Tibial artery (tissue), 4 donors: ENCODE measurements at places on chromosomes 5 and 9.

GRCh38 chr9:8872802-8873201 is 1073.2 kb upstream of the DMAC1 start:
- no peak for DNase-seq

GRCh38 chr5:36060420-36060887 is 6.2 kb downstream of the UGT3A2 start:
- DNase-seq = no peak

GRCh38 chr5:88672644-88673252 is 210.2 kb downstream of the MEF2C start:
- DNase-seq = no peak

DNA sequence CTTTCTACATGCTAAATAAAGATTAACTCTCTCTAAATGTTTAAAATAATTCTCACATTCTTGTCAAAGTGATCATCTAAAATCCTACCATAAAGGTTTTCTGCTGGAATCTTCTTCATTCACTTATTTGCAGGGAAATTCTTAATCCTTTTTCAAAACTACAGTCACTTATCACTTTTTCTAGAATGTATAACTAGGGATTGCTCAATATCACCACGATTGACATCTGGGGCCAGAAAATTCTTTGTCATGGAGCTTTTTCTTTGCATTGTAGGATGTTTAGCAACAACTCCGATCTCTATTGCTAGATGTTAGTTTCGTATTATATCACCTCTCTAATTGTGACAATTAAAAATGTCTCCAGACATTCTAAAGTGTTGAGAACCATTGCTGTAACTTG is 344.9 kb upstream of the PIK3R1 start:
- no peak for DNase-seq

GRCh38 chr9:13665418-13666066 is 386.1 kb upstream of the MPDZ start:
- DNase-seq = no peak

- no peak for DNase-seq
Observed at GRCh38 chr5:145737578-145737977, 97.6 kb downstream of the PRELID2 start.

- DNase-seq = peak; percentile 39
Observed at GRCh38 chr5:144205141-144205551, 34.5 kb downstream of the KCTD16 start.

DNA sequence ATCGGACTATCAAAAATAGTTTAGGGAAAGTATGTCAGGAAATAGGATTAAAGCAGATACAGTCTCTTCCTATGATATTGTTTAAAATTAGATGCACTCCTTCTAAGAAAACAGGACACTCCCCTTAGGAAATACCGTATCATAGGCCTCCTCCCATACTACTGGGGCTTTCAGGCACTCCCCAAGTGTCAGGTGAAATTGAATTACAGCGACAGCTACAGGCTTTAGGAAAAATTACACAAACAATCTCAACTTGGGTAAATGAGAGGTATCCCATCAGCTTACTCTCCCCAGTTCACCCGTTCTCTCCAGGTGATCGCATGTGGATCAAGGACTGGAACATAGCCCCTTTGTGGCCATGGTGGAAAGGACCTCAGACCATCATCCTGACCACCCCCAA is 110.4 kb upstream of the EPB41L4A start:
- DNase-seq = no peak

- DNase-seq = no peak
Observed at GRCh38 chr5:162591724-162592123, 524.2 kb downstream of the GABRG2 start.

DNA sequence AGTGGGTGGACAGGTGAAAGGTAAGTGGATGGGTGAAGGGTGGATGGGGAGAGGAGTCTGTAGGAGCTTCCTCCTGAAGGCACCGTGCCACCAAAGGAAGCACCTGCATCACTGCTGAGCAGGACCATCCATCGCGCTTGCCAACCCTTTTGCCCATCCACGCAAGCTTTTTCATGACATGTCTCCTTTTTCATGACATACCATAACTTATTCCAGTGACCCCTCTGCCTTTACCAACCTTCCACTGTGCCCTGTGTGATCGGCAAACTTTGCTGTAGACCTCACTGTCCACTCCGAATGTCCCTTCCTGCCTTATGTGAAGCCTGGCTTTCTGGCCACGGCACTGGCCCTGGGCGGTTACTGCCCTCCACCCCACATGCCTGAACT is 13.4 kb downstream of the FLT4 start:
- DNase-seq = no peak

GRCh38 chr5:165630261-165630778 is 2124.9 kb downstream of the MAT2B start:
- DNase-seq = no peak

DNA sequence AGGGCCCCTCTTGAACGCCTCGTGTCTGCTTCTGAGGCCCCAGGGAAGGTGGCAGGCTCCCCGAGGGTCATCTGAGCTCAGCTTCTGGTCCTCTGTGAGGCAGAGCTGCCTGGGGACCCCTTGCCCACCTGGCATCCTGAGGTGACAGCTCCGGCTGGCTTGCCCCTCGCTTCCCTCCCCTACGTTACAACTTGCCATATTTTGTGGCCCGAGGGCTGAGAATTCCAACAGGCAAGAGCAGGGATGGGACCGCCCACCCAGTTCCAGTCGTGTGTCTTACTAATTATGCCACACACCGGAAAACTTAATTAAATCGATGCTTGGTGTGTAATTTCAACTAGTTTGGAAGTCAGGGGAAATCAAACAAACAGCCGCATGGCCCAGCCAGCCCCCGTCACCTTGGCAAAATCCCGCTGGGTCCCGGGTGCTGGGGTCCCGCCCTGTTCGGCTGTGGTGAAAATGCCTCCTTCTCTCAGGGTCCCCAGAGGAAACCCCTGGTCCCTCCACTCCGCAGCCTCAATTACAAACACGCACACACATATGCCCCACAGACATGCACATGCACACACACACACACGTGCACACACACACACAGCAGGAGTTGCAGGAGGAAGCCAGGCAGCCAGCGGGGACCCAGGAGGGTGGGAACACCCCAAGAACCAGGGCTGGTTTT is 221.0 kb upstream of the IER5L start:
- DNase-seq = no peak

DNA sequence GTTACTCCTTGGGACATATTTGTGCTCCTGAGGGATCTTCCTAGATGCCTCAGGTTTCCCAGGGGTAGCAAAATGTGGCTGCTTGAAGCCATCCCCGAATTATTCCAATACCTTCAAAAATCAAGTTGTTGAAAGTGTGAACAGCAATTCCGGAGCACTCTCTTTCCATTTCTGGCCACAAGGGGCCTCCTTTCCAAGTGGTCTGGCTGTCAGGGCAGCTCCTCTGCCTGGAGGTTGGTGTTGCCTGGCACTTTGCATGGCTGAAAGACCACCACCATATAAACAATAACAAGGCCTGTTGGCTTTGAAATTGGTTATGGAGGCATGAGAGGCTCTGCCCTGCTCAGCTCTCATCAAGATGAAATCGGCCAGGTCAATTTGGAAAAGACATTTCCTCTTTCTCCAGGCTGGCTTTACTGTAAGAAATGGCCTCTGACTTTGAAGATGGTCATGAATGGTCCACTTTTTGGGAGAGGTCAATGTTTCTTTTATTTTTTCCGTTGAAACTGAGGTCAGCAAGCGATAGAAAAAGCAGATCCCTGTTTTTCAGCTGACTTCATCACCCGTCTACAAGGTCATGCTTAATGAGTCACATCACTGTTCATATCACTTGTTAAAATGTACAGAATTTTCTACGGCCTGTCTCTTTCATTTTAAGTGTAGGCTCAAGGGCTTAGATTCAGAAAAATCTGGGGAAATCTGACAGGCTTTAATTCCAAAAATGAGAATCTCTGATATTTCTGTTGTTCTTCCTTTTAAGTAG is 481.1 kb upstream of the ZNF608 start:
- no peak for DNase-seq

GRCh38 chr5:10466446-10467073 is 24.9 kb downstream of the ROPN1L start:
- DNase-seq = no peak

- DNase-seq = no peak
Observed at GRCh38 chr5:66870708-66871107, 274.5 kb downstream of the MAST4 start.

GRCh38 chr5:118611332-118611945 is 376.9 kb downstream of the DTWD2 start:
- no peak for DNase-seq

GRCh38 chr5:10629682-10630081 is 65.8 kb downstream of the ANKRD33B start:
- DNase-seq = no peak

DNA sequence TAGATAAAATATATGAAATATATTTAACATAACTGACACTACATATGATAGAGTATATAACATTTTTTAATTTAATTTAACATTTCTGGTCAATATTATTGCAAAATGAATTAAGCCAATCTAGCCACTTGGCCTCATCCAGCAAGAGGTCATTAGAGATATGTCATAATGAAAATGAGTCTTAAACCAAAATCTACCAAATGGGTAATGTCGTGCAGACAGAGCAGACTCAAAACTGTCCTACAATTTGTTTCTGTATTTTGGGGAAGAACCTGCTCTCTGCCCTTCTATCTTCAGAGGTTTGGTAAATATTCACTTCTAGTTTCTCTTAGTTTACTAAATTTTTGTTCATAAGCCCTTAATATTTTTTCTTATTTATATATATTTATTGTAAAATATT is 61.4 kb downstream of the ARHGEF28 start:
- DNase-seq = no peak

DNA sequence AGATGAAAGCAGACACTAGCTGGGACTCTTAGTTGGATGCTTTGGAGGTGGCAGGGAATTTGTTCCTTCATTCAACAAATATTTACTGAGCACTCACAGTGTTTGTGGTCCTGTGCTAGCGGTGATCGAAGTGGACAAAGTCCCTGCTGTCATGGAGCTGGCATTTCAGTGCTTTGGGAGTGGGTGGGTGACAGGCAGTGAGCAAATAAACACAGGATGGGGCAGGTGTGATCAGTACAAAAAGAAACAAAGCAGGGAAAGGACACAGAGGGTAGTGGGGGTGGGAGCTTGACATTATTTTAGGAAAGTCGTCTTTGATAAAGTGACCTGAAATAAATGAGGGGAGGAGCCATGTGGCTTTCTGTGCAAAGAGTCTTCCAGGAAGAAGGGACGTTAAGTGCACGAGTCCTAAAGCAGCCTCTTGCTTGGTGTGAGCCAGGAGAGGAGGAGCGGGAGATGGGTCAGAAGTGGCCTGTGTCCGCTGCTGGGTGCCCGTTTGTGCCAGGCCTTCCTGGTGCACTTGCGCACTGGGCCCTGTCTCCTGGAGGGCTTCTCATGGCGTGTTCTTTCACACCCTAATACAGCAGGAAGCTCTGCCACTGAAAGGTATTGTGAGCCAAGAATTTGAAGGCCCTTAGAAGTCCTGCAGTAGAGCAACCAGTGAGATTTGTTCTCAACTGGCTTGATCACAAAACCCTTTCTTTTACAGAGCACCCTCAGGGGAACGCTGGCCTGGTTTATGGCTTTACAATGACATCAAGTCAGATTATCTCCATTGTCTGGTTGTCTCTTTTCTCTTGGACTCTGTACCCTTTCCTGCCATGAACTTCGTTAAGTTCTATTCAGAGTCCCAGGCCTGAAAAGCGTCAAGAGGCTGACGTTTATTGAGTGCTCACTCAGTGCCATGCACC is 14.8 kb downstream of the NDST1 start:
- DNase-seq = no peak

DNA sequence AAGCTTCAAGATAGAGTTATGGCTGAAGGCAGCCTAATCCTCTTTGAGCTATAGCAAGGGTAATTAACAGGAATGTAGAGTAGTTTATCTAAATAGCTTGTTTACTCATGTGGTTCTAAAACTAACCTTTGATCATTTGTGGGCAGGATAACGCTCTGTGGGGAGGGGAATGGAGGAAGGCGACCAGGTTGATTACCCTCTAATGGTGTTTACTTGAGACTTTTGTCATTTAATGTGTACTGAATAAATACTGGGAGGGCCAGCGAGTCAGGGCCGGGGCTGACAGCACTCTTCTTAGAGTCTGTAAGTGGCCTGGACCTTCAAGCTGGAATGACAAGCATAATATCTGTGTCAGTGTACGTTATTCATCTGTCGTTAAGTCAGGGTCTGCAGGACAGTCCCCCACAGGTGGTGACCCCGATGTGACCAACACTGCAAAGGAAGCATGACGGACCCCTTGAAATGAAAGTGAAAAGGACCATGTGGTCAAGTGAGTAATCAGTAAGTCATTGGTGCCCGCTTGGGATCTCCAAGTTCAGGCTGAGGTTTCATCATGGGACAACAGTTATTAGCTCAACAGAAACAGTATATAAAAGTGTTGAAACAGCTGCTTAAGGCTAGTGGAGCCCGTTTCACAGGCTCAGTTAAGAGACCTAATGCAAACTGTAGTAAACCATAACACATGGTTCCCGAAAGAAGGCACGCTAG is 162.6 kb downstream of the CPLANE1 start:
- DNase-seq = no peak

- DNase-seq = no peak
Observed at GRCh38 chr5:125775896-125776295, 647.3 kb upstream of the GRAMD2B start.

DNA sequence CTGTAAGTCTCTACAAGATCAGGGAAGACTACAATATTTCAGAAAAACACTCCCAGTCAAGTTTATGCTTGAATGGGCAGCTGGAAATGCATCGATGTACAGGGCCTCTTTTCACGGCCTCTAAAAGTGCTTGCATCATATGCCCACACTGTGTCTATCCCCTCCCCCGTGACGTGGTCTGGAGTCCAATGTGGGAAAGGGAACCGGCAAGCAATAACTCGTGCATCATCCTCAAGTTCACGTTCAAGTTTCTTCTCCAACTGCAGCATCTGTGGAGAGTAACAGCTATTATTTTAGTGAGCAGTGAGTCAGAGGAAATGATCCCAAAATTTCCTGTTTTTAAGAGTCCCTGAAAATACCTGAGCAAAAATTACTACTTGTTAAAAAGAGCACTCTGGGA is 22.3 kb downstream of the ATPSCKMT start:
- no peak for DNase-seq

- DNase-seq = no peak
Observed at GRCh38 chr5:16665601-16666000, 48.8 kb upstream of the RETREG1 start.

DNA sequence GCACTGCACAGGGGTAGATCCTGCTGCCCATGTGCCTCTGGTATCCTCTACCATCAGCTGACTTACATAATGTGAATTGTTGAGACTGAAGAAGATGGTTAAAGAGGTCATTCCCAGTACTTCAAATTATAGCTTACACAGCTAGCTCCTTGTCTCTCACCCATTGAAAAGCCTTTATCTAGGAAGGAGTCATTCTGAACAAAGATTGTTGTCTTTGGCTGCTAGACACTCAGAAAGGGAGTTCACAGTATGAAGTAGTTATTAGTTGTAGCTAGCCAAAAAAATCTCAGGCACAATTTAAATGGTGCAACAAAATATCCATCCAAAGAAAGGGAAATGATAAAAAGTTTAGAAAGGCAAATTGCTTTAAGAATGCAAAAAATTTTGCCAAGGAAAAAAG is 102.0 kb upstream of the NREP start:
- no peak for DNase-seq

DNA sequence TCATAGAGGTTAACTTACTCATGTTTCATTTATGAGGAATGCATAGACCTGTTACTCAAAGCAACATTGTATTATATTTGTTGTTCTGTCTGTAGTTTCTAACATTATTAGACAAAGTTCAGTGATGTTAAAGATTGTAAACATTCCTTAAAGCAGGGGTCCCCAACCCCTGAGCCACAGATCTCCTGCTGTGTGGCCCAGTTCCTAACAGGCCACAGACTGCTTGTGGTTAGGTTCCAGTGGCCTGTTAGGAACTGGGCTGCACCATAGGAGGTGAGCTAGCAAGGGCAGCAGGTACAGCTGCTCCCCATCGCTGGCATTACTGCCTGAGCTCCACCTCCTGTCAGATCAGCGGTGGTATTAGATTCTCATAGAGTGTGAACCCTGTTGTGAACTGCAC is 181.1 kb downstream of the KDM4C start:
- DNase-seq = no peak
